ENCODE measurements at places on chromosomes 11 and 22.

- DNase-seq = no peak
These were observed 4.2 kb downstream of the ALDH3B1 start for GRCh38 chr11:68014157-68014946.

DNA sequence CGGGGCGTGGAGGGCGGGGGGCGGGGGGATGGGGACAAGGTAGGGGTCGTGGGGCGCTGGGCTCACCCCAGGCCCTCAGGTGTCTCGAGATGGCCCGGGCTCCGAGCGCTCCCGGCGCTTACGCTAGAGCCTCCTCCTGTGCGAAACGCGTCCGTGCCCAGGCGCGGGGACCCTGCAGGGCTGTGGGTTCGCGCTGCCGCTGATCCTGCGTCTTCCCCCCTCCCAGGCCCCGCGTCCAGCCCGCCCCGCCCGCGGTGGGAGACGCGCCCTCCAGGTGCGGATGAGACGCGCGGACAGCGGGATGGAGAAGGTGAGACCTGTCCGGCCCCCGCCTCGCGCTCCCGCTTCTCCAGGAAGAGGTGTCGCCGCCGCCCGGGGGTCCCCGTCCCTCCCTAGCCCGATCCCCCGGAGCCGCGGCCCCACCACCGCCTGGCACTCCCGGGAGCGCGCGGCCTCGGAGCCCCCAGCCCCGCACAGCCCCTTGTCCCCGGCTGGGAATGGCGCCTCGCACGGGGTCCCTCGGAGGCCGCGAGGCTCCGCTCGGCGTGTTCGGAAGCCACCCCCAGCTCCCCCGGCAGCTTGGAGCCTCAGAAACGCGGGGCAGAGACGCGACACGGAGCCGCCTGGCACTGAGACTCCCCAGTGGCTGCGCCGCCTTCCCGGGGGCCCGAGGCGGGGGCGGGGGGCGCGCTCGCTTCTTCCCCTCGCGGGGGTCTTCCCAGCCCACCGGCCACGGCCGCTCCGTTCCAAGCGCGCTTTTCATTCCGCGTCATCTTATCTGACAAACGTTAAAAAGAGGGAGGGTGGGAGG, 27.6 kb upstream of the TOLLIP start:
- peak; percentile 70 for DNase-seq

GRCh38 chr11:71930556-71931244, 1.9 kb downstream of the RNF121 start:
- DNase-seq = no peak

DNA sequence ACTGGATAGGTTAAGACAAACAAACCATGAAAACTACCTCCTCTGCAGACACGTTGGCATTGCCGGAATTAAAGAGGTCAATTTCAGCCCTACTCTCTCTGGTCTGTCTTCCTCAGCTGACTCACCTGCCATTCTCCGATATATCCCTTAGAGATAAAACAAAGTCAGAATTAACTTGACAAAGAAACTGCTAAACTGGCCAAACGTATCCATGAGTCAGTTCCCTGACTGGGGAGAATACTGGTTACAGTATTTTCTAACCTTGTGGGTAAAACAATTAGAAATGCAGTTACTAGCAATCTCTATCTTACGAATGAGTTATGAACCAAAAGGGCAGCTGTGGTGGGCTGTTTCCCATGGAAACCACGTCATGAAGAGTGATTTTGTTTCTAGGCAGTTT, 96.2 kb downstream of the RDX start:
- DNase-seq = no peak

GRCh38 chr11:120695426-120695825, 183.9 kb downstream of the GRIK4 start:
- DNase-seq = no peak

DNA sequence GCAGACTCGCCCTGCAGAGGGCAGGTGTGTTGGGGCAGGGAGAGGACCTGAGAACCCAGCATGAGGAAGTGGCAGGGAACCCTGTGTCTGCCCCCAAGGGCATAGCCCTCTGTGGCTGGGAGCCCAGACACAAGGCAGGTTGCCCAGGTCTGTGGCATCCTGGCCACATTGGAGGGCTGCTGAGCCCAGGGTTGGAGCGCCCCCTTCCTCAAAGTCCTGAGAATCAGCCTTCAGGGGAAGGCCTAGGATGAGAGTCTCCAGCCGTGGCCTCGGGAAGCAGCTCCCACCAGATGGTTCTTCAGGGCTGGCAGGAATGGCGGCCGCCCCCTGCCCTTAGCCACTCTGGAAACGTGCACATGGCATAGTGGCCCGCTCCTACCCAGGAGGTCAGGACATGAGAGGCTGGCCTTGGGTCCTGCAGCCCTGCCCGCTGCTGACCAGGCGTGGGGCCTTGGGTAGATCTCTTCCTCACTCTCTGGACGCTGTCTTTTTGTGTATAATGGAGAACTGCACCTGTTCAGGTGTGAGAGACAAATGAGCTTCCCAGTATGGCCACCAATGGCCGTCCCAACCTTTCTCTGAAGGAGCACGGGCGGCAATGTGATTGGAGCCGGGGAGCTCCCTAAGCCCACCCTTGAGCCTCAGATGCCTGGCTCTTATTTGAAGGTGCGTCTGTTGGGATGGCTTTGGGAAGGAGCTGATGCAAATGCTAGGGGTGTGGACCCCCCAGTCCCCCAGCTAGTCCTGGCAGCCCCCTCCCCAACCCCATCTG, 4.6 kb upstream of the CDC42BPG start:
- no peak for DNase-seq

GRCh38 chr11:114610550-114610949, 15.0 kb upstream of the NXPE4 start:
- DNase-seq = no peak

DNA sequence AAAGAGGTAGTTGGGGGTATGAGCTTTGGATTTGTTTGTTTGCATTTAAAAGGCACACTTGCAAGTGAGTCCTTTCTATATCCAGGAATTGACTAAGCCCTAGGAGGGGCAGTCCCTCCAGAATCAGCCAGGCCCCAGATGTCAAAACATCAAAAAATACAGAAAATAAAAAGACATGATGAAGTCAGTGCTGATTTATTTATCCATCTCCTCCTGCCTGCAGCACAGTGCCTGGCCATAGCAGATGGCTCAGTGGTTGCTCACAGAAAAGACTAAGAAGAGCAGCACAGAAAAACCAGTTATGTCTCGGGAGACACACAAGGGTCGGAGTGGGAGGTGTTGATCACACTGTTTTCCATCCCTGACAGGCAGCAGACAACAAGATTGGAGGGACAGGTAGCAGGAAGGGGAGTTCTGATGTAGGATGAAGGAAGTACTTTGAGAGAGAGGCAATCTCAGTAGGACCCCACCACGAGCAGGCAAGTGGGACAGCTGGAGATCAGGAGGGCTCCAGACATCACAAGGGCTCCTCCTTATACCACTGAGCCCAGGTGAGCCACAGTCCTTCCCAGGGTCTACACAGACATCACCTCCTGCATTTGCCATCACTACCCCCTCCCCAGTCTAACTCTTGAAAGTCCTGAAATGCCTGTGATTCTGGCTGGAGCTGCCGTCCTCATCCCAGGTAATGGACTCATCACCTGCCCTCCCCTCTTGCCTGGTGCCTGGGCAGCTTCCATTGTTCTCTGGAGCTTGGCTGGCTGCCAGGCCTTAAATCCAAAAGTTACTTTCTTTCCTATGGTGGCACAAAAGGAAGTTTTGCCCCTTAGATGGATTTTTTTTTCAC, 32.3 kb downstream of the TMPRSS5 start:
- DNase-seq = no peak

GRCh38 chr11:95338430-95338991, 107.5 kb upstream of the SESN3 start:
- peak; percentile 60 for DNase-seq

GRCh38 chr22:44597616-44598015, 99.6 kb upstream of the RTL6 start:
- DNase-seq = no peak

DNA sequence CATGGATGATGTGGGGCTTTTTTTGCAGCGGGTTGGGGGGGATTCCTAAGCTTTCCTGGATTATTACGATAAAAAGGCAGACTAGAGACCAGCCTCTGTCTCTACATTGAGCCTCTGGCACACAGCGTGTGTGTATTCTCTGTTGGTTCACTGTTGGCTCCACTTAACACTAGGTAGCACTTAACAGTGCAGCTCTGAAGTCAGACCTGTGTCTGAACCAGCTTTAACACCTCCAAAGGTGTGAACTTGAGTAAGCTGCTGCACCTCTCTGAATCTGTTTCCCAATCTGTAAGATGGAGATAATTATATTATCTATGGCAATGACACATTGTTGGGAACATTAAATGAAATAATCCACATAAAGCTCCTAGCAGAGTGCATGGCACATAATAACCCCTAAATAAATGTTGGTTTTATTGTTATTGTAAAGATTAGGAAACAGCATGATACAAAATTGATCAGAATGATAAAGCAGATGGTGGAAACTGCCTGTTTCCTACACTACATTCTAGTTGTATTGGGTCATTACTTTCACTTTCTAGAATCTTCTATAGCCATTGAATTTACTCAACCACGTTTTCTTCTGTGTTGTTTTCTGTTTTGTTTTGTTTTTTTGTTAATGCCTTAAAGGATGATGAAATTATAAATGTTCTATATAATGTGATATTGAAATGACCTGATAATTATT, 108.4 kb downstream of the ARL14EP start:
- no peak for DNase-seq

GRCh38 chr11:12727563-12728211, 53.5 kb downstream of the TEAD1 start:
- no peak for DNase-seq

- DNase-seq = peak; percentile 48
These were observed 680 bp downstream of the IFT46 start for GRCh38 chr11:118565051-118565450.

- no peak for DNase-seq
These were observed 18.2 kb downstream of the ARRB1 start for GRCh38 chr11:75333022-75333806.

- no peak for DNase-seq
These were observed 116.6 kb downstream of the NAV2 start for GRCh38 chr11:19829109-19829837.

DNA sequence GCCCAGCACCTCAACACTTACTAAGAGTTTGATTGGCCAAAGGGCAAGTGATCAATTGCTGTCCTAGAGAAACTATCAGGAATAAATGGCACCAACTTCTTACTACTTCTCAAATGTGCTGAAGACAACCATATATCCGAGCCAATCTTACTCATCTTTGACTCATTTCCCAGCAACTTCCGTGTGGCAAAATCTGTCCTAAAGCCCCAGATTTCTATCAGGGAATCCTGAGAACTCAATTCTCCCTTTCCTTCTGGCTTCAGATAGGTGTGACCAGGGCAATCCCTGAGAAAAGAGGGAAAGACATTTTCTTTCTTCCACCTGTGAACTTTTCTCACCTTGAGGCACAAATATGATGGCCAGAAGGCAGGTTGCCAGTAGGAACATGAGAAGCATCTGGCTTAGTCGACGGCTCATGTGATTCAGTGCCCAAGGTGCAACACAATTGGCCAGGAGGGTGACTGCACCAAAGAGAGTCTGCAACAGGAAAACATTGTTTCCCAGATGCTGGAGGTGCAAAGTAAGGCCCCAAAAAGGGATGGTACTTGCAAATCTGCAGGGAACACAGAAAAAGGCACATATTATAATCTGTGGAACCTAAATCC, 21.8 kb upstream of the SLC22A24 start:
- DNase-seq = no peak

DNA sequence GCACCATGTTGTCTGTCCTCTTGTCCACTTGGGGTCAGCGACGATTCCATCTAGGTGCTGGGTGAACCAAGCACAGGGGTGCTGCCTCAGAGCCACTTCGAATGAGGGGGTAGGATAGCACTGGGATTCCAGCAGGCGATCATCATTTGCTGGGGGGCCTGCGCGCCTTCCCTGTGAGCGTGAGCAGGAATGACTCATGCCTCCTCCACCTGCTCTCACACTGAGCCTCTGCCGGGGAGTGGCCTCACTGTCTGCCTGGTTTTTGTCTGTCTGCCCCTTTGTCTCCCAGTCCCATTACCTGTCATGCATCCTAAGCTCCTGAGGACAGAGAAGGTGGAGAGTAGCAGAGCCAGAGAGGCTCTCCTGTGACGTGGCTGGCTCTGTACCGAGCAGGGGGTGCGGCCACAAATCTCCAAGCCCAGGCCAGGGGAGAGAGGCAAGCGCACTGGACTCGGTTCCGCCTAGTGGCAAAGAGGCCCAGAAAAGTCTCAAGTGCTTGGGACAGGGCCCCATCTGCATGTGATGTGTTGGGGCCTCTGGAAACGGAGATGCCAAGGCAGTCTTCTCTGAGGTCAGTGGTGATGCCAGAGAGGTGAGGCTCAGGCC, 30.8 kb downstream of the RSPH14 start:
- DNase-seq = no peak

GRCh38 chr11:107791343-107792048, 67.1 kb downstream of the SLC35F2 start:
- DNase-seq = no peak

DNA sequence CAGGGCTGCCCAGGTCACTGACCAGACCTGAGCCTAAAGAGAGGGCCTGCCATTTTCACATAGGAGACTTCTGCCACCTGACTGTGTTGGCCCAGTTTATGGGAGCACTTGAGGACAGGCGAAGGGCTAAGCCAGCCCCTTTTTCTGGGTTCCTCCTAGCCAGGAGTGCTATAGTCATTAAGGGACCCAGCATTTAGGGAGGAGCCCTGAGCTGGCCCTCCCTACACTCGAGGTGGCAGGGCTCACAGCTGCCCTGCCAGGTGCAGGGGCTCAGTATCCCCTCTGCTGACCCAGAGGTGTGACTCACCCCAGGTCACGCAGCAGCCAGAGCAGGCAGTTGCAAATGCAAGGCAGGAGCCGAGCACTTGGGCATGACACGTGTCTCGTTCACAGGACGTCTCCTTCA, 86.3 kb upstream of the CRYBB3 start:
- no peak for DNase-seq

DNA sequence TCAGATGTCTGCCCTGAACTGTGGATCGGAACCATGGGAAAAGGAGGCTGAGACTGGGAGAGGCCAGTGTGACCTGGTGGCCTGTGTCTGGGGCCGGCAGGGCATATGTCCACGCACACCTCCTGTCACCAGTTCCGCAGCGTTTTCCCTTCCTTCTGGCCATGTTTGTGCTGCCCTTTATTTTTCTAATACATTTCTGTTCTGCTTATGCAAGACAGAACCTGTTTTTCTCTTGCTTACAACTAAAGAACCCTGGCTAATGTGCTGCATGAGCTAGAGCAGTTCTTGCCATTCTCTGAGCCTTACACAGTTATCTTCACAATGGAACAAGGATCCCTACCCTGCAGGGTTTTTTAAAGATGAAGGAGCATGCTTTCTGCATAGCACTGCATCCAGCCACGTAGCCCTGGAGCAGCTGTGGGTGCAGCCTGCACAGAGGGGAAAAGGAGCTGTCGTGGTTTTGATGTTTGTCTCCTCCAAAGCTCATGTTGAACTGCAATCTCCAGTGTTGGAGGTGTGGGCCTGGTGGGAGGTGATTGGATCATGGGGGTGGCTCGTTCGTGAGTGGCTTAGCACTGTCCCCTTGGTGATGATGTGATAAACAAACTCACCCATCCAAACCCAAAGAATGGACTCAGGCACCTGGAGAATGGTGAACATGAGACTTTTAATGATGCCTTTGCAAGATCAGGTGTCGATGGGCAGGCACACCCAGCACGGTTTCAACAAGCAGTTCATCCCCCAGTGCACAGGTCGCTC, 84.8 kb upstream of the SHANK2 start:
- no peak for DNase-seq
